ENCODE measurements at places on chromosomes 5 and 9. TPM values are rescaled to one million over a fixed set of nuclear protein-coding genes. Genes with fewer than 3 reads are reported as not detected.
A peak's percentile ranks its signal among the peaks of the same experiment; 100 is the strongest.

The SMIM33 gene
- total RNA-seq: not detected

The PCDHA9 gene
- not detected for total RNA-seq

The OMD gene
- not detected for total RNA-seq

The PAPPA gene
- 3.9 TPM for total RNA-seq

The SPATA31A7 gene
- total RNA-seq: not detected

The EQTN gene
- not detected for total RNA-seq

The CBY3 gene
- total RNA-seq: not detected

The WNT8A gene
- total RNA-seq: not detected

The SLC6A19 gene
- not detected for total RNA-seq

The MARCOL gene
- not detected for total RNA-seq

The HRCT1 gene
- total RNA-seq: 3.6 TPM

The RGMB gene
- 14.6 TPM for total RNA-seq

DNA sequence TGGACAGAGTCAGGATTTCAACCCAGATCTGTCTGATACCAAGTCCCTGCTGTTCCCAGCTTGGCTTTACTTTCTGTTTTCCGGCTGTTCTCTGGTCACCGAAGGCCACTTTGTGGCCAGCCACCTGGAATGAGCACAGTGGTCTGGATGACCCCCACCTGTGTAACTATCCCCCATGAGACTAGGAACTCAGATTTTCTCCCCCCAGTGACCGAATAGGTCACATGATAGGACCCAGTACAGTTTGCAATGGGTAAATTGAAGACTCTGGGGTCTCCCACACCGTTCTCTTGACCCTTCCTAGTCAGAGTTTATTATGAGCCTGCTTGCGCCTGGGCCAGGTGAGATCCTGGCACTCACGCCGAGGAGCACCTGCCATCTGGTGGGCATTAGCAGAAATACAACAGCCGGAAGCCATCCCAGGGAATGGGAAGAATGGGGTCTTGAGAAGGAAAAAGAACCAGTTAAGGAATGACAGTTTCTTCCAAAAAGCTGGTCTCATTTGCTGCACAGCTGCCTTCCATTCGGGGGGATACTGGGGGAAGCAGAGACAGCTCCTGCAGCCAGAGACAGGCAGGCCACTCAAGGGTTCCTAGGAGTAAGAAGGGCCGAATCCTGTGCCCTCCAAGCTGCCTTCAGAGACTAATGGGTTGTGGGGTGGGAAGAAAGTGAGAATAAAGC is 7.1 kb downstream of the PHYHD1 start:
- DNase-seq: peak; percentile 70

- no peak for DNase-seq
Observed at GRCh38 chr9:36037549-36038122, 923 bp downstream of the RECK start.

- no peak for DNase-seq
Observed at GRCh38 chr5:144230806-144231205, 60.1 kb downstream of the KCTD16 start.

GRCh38 chr5:17406423-17406838 is 91.6 kb upstream of the TAF11L2 start:
- DNase-seq: no peak

- no peak for DNase-seq
Observed at GRCh38 chr5:2525351-2525750, 226.1 kb downstream of the IRX2 start.

DNA sequence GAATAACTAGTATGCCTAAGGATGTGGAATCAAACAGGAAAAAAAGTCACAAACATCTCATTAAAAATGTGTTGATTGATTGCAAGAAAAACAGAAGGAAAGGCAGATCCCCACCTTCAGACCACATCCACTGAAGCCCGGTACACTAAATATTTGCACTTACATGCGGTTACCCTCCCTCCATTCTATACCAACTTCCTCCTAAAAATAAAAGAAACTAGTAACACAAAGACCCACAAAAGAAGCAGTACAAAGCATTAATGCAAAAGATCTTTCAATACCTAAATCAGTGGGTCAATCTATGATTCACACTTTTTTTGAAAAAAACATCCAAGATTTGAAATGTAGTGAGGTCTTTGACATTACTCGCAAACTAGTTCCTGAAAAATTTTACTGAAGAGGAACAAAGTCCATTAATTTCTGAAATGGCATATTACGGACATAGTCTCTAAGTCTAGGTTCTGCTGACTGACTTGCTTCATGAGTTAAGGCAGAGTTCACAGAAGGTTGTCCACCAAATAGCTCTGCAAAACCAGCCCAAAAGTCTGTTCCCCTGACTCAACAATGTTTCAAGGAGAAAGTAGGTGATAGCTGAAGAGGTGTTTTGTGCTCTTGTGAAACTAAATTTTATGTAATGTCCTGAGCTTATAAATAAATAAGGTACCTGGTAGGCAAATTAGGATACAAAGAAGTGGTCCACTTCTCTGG is 100.7 kb downstream of the PAM start:
- DNase-seq: no peak

GRCh38 chr5:1336749-1337488 is 8.0 kb downstream of the CLPTM1L start:
- DNase-seq: no peak

GRCh38 chr5:81896764-81897163 is 75.1 kb upstream of the ATG10 start:
- no peak for DNase-seq

DNA sequence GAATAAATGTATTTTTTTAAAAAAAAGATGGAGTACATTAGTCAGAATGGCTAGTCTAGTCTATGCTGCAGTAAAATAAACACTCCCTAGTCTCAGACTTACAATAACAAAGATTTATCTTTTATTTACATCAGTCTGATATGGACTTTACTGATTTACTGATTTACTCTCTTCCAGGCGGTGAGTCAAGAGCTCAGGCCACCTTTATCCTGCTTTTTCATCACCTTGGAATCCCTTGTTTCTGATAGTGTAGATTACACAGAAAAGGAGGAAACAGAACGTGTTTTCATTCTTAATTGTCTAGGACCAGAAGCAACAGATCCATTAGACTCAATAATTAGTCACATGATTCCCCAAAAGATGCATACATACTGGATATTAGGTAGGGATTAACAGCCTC is 290.1 kb upstream of the TRPC7 start:
- DNase-seq: peak; percentile 95

DNA sequence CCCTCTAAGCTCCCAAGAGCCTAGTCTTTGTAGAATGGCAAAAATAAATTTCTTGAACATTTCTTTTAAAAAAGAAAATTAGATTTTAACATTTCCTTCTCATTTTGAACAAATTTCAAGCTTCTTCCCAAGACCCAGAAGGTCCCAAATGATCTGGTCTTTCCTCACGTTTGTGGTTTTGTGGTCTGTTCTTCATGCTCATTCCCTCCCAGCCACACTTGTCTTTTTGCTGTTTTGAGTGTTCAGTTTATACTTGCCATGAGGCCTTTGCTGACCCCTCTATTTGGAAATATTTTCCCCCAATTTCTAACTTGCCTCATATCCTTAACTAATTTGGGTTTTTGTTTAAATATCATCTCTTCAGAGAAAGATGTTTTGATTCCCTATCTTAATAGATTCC is 133.4 kb upstream of the PAPPA start:
- no peak for DNase-seq

- no peak for DNase-seq
Observed at GRCh38 chr9:85142496-85142911, 473.0 kb downstream of the NTRK2 start.

DNA sequence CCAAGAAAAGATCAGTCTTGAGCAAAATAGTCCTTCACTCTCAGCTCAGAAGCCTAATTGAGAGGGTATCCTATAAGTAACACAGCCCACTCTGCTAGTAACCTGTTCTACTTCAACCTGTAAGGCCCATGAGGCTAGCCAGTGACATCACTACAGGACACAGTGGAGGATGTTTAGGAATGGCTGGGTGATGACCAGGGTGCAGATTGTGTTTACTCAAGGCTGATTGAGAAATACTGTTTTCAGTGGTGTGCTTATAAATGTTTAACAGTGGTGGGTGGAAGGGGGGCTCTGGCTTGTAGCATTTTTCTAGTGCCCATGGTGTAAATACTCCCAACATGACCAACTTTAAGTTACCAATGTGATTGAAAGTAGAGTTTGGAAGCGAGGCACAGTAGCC is 159.8 kb upstream of the CCDC152 start:
- DNase-seq: no peak

DNA sequence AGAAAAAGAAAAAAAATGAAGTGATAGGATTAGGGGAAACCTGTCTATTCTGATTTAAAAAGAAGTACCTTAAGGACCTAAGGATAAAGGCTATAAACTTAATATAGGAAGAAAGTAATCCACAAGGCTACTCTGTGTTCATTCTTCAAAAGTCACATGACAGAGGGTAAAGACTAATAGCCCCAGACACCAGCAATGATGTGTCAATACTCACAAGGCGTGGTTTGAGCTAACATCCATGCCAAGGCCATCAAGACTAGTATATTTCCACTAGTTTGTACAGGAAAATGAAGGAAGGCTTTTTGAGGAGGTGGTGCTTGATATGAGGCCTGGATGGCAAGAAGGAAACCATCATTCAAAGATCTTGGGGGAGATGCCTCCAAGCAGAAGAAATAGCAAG is 49.7 kb upstream of the TEX48 start:
- DNase-seq: no peak

- DNase-seq: peak; percentile 81
Observed at GRCh38 chr5:60092671-60093422, 199.3 kb upstream of the PDE4D start.

- no peak for DNase-seq
Observed at GRCh38 chr5:179292681-179293635, 52.3 kb downstream of the ADAMTS2 start.

DNA sequence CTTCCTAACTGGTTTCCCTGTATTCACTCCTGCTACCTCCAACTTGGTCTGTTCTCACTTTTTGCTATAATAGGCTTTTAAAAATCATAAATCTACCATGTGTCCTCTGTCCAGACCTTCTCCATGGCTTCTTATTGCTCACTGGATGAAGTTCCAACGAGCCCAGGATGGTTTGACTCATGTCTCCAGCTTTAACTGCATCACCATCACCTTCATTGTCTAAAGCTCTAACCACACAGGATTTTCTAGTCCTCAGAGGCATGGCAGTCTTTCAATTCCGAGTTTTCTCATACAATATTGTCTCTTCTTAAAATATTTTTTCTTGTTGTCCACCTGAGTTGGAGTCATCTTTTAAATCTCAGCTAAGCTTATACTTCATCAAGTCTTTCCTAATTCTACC is 49.3 kb downstream of the PDCD1LG2 start:
- no peak for DNase-seq

DNA sequence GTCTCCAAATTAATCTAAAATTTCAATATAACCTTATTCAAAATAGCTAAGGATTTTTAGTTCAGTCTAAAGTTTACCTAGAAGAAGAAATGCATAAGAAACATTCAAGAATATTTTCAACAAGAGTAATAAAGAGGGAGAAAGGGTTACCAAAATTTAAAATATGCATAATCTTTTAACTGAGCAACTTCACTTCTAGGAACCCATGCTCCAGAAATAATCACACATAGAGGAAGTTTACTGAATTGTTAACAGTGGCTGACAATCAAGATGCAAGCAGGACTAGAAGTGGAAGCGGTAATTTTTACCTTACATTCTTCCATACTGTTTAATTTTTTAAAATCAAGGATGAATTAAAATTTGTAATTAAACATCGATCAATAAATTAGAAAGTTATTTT is 1.9 kb downstream of the PJA2 start:
- no peak for DNase-seq

DNA sequence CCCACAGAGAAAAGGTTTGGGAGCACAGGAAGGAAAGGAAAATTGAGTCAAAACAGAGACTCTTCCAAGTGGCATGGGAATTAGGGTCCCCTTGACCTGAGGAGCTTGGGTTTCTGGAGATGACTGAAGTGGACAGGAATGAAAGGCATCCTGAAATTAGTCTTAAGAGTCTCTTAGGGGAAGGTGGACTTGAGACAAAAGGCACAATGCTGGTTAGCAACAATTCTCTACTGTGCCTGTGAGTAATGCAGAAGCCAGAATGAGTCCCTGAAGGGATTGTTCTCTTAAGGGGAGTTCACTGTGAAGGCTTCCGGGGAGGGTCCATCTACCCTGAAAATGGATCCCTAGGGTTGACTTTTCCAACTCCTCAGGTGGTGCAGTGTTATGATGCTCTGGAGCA is 58.4 kb upstream of the FOXE1 start:
- DNase-seq: peak; percentile 15

GRCh38 chr5:169367861-169368260 is 66.9 kb upstream of the SLIT3 start:
- no peak for DNase-seq

- DNase-seq: no peak
Observed at GRCh38 chr5:134380346-134380745, 9.0 kb downstream of the UBE2B start.

- DNase-seq: no peak
Observed at GRCh38 chr9:90985631-90986030, 184.0 kb downstream of the SYK start.

DNA sequence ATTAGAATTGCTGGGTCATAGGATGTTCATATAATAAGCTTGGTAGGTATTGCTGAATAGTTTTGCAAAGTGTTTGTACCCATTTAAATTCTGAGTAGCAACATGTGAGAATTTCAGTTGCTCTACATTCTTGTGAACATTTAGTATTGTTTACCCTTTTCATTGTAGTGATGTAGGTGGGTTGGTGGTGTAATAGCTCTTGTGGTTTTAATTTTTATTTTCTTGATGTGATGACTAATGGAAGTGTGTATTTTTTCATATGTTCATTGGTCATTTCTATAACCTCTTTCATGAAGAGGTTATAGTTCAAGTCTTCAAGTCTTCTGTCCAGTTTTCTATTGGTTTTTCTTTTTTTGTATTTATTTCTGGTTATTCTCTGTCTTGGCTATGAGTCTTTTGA is 34.4 kb downstream of the RASA1 start:
- DNase-seq: no peak

DNA sequence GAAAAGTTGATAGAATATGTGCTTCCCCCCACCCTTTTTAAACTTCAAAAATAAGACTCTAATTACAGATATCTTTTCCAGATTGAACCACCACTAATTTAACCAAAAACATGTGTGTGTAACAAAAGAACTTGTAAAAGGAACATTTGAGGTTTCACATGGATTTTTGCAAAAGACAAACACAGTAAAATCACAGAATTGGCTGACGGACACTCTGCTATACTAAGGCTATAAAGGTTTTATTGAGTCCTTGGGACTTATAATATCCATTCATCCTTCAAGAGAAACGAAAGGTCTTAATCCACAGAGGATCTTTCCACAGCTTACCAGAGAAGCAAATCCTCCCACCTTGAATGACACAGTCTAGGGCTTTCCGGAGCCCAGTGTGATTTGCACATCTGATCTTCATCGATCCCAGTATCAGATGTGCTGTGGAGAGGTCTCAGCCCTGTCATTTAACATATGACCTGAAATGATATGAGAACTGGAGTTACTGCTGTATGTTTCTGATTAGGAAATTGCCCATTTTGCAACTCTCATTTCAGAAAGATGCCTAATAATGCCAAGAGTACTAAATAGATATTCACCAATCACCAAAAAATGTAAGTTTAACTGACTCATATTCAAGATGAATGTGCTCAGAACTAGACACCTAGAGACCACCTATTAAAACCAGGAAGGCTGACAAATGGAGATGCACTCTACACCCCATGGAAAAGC is 256.5 kb upstream of the FBXL7 start:
- DNase-seq: no peak

- DNase-seq: peak; percentile 68
Observed at GRCh38 chr5:99032234-99033013, 103.6 kb upstream of the CHD1 start.

GRCh38 chr5:170143710-170144109 is 38.0 kb downstream of the FOXI1 start:
- no peak for DNase-seq
